NCI-H2081 (cell line): ENCODE measurements at places on chromosomes 12 and 14.

DNA sequence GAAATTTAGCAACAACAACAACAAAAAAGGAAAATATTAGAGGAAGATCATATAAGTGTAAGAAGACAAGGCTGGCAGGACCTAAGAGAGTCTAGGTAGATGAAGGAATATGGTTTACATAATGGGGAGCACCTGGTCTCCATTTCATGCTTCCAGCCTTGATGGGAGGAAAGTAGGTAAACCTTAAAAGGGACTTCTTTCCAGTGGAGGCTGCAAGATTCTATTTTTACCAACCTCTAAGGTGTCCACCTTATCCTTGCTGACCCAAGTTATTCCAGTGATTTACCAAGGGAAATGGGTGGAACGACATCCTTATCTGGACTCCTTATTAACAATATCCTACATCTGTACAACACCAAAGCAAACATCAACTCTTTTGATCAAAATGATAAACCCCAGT lies 30.0 kb downstream of the DAD1 start:
- no peak for DNase-seq

DNA sequence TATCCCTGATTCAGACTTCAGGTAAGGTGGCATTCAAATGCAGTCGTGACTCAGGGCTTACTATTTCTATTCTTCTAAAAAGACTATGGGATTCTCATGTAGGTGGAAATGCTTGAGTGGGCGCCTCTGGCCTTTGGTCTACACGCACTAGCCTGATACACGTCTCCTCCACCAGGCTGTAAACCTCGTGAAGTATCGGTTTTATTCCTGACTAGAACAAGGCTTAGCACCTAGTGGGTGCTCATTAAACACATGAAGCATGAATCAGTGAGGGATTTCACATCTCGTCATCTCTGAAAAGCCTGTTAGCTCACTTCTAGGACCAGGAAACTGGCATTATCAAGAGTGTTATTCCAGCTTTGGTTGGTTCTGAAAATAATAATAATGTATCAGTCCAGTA lies 17.7 kb upstream of the HNF1A start:
- DNase-seq = no peak

GRCh38 chr12:105769486-105769885 lies 369.3 kb downstream of the NUAK1 start:
- no peak for DNase-seq

DNA sequence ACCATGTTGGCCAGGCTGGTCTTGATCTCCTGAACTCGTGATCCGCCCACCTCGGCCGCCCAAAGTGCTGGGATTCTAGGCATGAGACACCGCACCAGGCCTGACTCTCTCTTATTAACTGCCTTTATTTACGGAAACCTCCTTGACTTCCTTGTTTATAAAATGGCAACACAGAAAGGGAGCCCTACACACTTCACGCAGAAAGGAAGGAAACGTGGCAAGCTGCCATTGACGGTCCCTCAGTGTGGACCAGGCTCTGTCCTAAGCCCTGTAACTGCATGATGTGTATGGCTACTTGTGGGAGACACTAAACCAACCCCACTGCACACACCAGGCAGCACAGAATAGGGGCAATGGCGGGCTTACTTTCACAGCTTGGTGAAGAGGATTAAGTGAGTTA lies 11.7 kb downstream of the CINP start:
- DNase-seq = no peak

DNA sequence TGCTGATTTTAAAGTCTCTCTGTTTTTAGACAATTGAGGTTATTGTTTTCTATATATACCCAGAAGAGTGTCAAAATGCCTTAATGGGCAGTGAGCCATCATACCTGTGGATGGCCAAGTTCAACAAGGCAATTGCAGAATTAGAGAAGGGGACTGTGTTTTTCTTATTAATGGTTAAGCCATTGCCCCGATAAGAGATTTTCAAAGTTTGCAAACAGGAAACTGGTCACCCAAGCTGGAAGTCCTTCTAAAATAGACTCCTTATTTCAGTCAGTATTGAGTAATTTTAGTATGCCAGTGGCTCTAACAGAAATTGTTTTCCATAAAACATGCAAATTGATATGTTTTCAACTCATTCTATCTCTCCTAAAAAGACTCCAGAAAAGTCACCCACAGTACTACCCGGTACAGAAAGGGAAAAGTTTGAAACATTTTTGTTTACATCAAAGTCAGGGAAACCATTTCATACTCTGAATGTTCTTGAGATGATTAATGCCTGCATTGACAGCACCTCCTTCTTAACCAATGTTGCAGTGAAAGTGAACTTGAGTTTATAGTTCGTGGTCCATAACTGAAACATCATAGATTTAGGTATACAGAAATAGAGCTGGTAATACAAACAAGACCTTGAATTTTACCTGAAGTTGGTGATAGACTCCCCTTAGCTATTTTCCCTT lies 191.1 kb downstream of the TMX1 start:
- no peak for DNase-seq

GRCh38 chr12:62725781-62726180 lies 209.2 kb downstream of the PPM1H start:
- DNase-seq = no peak

- no peak for DNase-seq
Observed at GRCh38 chr12:85092814-85093370, 56.7 kb downstream of the LRRIQ1 start.

DNA sequence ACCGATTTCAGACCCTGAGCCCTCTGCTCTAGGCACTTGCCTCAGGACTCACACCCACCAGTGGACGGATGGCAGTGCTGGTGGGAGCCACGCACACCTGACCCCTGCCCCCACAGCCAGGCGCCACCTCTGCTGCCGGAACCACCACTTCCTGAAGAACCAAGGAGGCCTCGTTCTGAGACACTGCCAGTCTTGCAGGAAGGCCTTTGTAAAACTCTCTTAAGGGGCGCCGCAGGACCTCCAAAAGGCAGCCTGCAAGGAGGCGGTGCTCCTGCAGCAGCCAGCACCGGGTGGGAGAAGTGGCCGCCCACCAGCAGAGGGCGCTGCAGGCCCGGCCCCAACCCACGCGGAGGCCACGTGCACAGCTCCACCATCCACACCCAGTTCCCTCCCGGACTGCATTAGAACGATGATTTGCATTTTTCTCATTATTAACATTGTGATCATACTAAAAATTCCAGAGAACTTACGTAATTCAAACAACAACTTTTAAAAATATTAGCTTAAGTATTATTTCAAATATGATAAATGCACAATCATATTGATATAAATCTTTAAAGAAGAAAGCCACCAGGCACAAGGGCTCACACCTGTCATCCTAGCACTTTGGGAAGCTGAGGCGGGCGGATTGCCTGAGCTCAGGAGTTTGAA lies 12.8 kb downstream of the STX2 start:
- no peak for DNase-seq

- peak; percentile 15 for DNase-seq
Observed at GRCh38 chr12:57844709-57845477, 1.6 kb downstream of the CTDSP2 start.

- no peak for DNase-seq
Observed at GRCh38 chr14:75627406-75627805, 33.3 kb downstream of the ERG28 start.

- DNase-seq = no peak
Observed at GRCh38 chr14:51082349-51082748, 12.6 kb downstream of the TRIM9 start.

- DNase-seq = no peak
Observed at GRCh38 chr14:86521843-86522242, 991.9 kb downstream of the FLRT2 start.

- DNase-seq = no peak
Observed at GRCh38 chr14:68749487-68750475, 43.1 kb downstream of the ZFP36L1 start.

GRCh38 chr12:108955225-108955835 lies 65.5 kb downstream of the SVOP start:
- DNase-seq = no peak

GRCh38 chr12:18419311-18419710 lies 158.0 kb downstream of the PIK3C2G start:
- no peak for DNase-seq

DNA sequence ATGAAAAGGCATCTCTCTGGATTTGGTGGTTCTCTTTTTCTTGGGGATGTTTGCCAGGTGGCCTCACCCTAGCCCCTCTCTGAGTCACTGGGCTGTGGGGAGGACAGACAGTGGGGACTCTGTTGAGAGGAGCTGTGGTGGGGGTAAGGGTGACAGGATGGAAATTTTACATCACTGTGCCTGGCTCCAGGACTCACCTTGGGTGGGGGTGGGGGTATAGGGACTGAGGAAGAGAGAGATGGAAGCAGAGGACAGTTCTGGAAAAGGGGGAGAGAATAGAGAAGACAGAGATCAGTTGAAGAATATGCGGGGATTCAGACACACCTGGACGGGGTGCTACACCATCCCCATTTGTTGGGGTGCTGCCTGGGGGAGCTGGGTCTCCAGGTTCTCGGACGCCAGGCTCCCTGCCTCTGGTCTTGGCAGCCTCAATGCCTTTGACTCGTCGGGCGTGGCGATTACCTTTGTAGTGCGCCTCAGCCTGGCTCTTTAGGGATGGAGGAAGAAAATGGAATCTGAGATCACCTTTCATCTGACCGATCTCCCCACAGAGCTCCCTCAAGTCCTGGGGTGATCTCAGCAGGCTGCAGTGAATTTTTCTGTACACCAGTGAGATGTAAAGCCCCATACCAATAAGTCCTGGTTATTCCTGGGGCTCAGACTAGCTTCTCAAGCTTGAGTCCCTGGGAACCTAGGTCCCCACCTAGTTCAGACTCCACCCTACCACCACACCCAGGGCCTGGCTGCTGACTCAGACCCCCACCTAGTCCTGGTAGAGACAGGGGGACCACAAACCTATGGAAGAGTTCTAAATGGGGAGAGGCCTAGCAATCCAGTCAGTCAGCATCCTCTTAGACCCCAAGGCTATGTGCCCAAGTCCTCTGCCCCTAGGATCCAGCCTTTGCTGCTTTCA lies 9.6 kb upstream of the GPR84 start:
- no peak for DNase-seq
